CD8-positive, alpha-beta memory T cell (primary cell): ENCODE measurements at places on chromosomes 16 and 17.

DNA sequence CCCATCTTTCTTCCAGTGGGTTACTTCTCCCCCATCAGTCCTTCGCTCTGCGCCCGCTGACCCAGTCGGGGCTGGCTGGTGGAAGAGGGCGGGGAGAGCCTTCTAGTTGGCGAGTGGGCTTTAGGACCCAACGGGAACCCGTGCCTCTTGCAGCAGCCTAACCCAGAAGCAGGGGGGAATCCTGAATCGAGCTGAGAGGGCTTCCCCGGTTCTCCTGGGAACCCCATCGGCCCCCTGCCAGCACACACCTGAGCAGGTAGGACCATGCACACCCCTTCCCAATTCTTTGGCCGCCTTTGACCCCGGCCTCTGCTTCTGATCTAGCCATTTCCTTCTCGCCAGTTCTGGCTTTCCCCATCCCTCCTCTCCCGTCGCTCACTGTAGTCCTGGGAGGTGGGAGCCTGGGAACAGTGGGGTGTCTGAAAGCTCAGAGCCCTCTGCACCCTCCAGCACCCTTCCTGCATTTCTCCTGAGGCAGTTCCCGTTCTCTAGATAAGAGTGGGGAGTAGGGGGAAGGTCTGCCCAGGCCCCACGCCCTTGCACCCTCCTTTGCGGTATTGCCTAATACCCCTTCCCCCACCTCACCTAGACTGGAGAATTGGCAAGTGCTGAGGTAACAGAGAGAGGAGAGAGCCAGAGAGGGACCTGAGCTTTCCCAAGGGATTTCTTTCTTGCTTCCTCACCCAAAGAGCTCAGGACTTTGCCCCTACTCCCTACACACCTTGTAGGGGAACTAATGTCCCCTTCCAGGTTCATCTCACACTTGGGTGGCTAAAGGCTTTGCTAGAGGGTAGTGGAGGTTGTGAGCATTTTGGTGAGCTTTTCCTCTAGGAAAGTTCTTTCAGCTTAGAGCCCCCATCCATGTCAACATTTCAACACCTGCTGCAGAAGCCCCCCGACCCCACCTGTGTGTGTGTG is at the start of gene RARA:
TSS of gene RARA (plus strand) at position 150 of the 918 bp plus-strand sequence. CDS start 22,039 bp downstream, outside the sequence.
- H3K36me3 ChIP-seq, result no peaks in the 10 kb centered on the region
- H3K27ac ChIP-seq, result peak within 1 kb of the TSS; percentile 28
- H3K4me1 ChIP-seq, result peaks cover 62% of the 10 kb centered on the region
- no peak for DNase-seq

DNA sequence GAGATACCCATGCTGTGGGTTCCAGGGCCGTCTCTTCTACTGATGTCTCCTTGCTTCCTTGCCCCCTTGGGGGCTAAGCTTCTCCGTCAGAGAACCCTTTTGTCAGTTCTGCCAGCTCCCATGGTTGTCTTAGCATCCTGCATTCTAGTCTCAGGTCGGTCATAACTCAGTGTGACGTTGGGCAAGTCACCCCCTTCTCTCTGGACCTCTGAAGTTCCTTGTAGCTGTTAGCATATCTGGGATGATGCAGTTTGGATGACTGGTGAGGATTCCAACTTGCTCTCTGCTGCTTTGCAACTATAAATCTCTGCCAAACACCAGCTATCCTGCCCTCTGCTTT is 8.9 kb upstream of the MYL4 start:
- no peaks in the 10 kb centered on the region for H3K36me3 ChIP-seq
- H3K27ac ChIP-seq, result no peak overlapping the region
- H3K4me3 ChIP-seq, result no peak overlapping the region
- no peaks in the 10 kb centered on the region for H3K27me3 ChIP-seq

DNA sequence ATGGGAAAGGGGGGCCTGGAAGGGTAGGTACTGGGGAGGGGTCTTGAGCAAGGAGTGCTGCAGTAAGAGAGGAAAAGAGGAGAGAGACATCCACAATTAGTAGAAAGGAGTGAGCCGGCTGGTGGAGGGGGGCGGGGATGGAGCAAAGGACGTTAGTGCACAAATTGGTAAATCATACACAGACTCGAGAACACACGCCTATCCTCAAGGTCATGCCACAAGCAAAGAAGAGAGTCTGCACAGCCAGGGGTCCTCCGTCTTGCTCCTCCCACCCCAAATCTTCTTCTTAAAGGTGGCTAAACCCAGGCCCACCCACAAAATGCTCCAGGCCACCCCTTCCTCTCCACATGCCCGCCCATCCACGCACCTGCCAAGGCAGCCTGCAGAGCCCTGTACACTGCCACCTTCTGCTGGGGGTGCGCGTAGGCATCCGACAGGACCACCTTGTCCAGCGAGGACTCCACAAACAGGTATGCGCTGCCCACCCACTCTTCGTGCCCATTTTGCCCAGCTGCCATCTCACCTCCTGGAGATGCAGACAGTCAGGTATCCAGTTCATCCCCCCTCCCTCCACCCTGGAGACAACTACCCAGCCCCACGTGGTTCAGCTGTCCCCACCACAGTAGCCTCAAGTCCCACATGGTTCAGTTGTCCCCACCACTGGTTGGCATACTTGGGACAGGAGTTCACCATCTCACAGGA is 3.4 kb downstream of the TRADD start:
- H3K27ac ChIP-seq, result no peak overlapping the region
- H3K36me3 ChIP-seq, result no peaks in the 10 kb centered on the region
- no peak for DNase-seq
- H3K4me1 ChIP-seq, result peaks cover 47% of the 10 kb centered on the region

GRCh38 chr16:61909074-61909473 is 127.2 kb downstream of the CDH8 start:
- no peaks in the 10 kb centered on the region for H3K4me1 ChIP-seq
- no peak overlapping the region for H3K27ac ChIP-seq
- H3K4me3 ChIP-seq, result no peak overlapping the region
- H3K27me3 ChIP-seq, result no peaks in the 10 kb centered on the region
- no peaks in the 10 kb centered on the region for H3K36me3 ChIP-seq
- no peak for DNase-seq

- no peak overlapping the region for H3K4me3 ChIP-seq
- no peak for DNase-seq
- H3K27me3 ChIP-seq, result no peaks in the 10 kb centered on the region
- H3K36me3 ChIP-seq, result no peaks in the 10 kb centered on the region
These were observed 5.9 kb upstream of the PIRT start for GRCh38 chr17:10843811-10844210.

DNA sequence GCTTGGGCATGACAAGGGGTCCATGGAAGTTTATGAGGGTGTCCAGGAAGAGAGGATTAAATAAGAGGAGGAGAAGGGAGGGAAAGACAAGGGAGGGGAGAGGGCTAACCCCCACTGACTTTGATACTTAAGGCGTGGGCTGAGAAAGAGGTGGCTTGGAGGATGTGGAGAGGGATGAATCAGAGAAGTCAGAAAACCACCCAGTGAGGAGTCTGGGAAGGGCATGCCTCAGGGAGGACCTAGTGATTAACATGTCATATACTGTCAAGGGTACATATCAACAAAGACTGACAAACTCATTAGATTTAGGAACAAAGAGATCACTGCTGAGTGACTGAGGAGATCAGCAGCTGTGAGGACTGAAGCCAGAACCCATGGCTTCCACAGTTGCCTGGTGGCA is 145.4 kb downstream of the IRX5 start:
- no peaks in the 10 kb centered on the region for H3K4me1 ChIP-seq
- no peak overlapping the region for H3K4me3 ChIP-seq
- no peaks in the 10 kb centered on the region for H3K27me3 ChIP-seq
- no peaks in the 10 kb centered on the region for H3K36me3 ChIP-seq
- DNase-seq, result no peak

GRCh38 chr16:73124665-73125375 is 76.9 kb upstream of the ZFHX3 start:
- no peaks in the 10 kb centered on the region for H3K4me1 ChIP-seq
- no peak for DNase-seq
- H3K36me3 ChIP-seq, result no peaks in the 10 kb centered on the region
- no peak overlapping the region for H3K4me3 ChIP-seq

DNA sequence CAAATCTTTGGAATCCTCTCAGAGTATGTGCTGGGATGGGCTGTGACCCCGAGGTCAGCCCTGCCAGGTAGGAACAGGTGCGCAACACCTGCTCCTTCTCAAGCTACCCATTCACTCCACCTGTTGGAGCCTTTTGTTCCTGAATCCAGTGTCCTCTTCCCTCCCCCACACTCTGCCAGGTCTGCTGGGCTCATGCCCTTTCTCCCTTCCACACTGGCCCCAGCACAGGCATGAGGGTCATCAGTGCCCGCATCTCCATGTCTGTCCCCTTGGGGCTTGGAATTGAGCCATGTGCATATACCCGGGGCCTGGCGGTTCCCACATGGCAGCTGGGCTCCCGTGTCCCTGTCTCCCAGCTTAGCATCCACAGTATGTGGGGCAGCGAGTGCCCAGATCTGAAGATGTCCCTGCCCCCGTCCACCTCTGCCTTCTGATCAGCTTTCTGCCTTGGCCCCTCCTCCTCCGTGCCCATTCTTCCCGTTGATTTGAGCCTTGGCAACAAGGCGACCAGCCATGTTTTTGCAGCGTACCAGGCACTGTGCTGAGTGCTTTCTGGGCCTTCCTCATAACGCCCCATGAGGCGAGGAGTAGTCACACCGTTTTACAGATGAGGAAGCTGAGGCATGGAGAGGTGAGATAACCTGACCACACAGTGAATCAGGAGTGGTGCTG is 102.2 kb downstream of the RAP1GAP2 start:
- no peak overlapping the region for H3K27ac ChIP-seq
- no peaks in the 10 kb centered on the region for H3K4me1 ChIP-seq
- H3K36me3 ChIP-seq, result no peaks in the 10 kb centered on the region
- H3K4me3 ChIP-seq, result no peak overlapping the region
- H3K27me3 ChIP-seq, result no peaks in the 10 kb centered on the region

GRCh38 chr16:47872225-47872624 is 283.6 kb downstream of the ABCC12 start:
- H3K27me3 ChIP-seq, result no peaks in the 10 kb centered on the region
- H3K4me3 ChIP-seq, result no peak overlapping the region
- no peaks in the 10 kb centered on the region for H3K36me3 ChIP-seq
- H3K4me1 ChIP-seq, result no peaks in the 10 kb centered on the region
- no peak for DNase-seq

- no peaks in the 10 kb centered on the region for H3K27me3 ChIP-seq
- H3K27ac ChIP-seq, result no peak overlapping the region
- no peak overlapping the region for H3K4me3 ChIP-seq
- DNase-seq, result no peak
These were observed 184.8 kb downstream of the BCAS3 start for GRCh38 chr17:60862482-60862881.

DNA sequence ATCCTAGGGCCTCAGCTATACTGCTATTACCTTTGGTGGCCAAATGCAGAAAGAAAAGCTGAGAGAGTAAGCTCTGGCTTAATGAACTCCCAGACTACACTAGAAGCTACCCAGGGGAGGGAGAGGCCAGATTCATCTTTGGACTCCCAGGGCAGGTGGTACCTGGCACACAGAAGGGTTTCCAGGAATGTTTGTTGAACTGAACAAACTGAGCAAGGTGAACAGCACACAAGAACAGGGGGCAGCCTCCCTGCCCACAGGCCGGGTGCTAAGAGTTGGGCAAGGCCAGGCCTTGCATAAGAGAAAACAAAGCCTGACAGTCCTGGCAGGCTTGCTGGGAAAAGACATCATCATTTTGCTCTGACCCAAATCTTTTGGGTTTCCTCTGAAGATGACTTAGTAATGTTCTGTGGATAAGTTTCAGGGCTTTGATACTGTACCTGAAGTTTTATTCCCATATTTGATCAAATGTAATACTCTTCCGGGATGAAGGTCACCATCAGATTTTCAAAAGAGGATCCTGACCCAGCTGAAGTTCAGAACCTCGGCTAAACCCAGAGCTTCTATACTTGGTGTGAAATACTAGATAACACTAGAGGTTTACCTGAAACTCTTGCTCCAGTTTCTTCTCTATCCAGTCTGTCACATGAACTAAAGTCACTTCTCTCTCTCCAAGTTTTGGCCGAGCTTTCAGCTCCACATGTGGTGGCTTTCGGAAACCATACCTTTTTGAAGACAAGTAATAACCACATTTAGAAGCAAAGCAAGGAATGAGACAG is 20.5 kb upstream of the ERN1 start:
- H3K4me3 ChIP-seq, result no peak overlapping the region
- no peaks in the 10 kb centered on the region for H3K27me3 ChIP-seq

DNA sequence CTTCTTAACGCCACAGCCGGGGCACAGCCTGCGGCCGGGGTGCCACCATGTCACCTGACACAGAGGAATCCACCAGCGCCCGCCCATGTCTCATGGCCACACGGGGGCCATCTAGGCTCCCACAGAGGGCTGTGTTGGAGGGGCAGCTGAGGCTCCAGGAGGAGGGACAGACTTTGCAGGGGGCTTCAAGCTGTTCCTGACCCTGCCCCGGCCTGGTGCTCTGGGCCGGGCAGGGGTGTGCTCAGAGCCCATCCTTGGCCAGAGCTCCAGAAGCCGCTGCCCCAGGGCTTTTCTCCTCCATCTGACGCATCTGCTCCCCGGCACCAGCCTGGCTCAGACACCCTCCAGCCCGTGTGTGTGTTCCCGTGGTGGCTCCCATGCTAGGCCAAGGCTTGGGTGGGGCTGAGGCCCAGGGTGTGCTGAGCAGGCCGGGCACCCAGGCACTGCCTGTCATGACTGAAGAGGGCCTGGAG is 7.8 kb upstream of the SLC38A10 start:
- H3K4me1 ChIP-seq, result no peaks in the 10 kb centered on the region
- no peak for DNase-seq
- H3K4me3 ChIP-seq, result no peak overlapping the region
- no peaks in the 10 kb centered on the region for H3K27me3 ChIP-seq
- no peaks in the 10 kb centered on the region for H3K36me3 ChIP-seq
- no peak overlapping the region for H3K27ac ChIP-seq

- H3K27me3 ChIP-seq, result no peaks in the 10 kb centered on the region
- no peaks in the 10 kb centered on the region for H3K36me3 ChIP-seq
- no peak overlapping the region for H3K4me3 ChIP-seq
- H3K27ac ChIP-seq, result no peak overlapping the region
- no peak for DNase-seq
These were observed 52.0 kb downstream of the BAIAP2 start for GRCh38 chr17:81086789-81087551.

DNA sequence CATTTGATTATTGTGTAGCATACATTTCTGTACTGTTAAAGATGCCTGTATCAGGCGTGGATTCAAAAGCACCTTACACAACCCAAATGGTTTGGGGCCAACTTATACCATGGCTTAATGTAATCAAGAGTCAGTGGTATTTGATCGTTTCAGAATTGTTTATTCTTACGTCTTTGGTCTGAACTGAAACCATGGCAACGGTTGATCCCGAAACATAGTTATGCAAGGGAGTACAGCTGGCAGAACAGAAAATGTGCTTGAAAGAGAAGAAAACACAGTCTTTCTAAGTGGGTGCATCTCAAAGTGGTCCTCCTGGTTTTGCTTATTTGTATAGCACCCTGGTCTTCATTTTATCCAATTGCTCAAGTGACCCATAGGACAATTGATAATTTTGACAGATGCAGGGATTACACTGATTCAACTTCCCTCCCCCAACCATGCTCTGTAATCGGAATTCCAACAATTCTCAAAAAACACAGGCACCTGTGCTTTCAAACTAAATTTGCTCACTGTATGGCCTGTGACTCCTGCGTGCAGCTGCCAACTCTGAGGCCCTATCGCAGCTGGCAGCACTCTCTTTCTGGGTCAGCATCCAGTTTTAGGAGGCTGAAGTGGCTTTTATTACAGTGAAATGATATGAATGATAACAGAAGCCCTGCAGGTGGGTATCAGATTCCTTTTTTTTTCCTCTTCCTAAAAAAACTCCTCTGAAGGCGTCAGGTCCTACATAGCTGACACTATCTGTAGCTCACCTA is 77.0 kb upstream of the AXIN2 start:
- no peaks in the 10 kb centered on the region for H3K27me3 ChIP-seq
- no peaks in the 10 kb centered on the region for H3K36me3 ChIP-seq
- H3K4me1 ChIP-seq, result no peaks in the 10 kb centered on the region
- no peak overlapping the region for H3K27ac ChIP-seq
- H3K4me3 ChIP-seq, result no peak overlapping the region
- no peak for DNase-seq
